Upper lobe of left lung (tissue), 6 donors: ENCODE measurements at places on chromosomes 7 and 10. TPM values are rescaled to one million over a fixed set of nuclear protein-coding genes. Genes with fewer than 3 reads are reported as not detected.

GRCh38 chr7:103307503-103308231 lies 10.4 kb downstream of the PMPCB start:
- H3K4me3 ChIP-seq, result no peak overlapping the region
- no peaks in the 10 kb centered on the region for H3K4me1 ChIP-seq
- no peak overlapping the region for H3K27ac ChIP-seq
- H3K27me3 ChIP-seq, result no peaks in the 10 kb centered on the region
- DNase-seq, result no peak

SEC23IP gene
- 13.4 TPM for total RNA-seq

DNA sequence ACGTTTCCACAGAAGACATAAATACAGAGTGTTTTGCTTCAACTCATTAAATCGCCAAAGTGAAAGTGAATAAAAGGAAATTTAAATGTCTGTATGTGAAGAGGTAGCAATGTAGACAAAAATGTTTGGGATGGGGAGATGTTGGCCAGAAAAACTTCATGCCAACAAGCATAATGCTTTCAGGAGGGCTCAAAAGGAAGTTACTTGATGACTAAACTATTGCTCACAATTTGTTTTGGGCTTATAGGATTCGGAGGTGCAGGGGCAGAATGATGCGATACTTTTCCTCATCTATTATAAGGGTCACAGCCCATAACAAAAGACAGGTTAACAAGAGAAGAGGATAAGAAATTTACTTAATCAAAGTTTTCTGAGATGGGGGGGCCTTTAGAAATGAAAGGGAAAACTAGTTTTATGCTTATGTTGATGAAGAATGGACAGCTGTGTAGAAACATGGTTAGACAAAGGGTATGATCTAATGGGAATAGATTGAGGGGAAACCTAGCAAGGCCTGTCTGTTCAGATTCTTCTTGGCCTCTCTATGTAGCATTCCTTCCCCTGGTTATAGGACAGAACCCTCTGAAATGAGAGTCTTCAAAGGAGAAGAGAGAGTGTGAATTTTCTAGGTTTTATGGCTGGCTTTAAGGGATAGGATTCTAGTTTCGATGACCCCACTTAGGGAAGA lies 898.6 kb downstream of the LRMDA start:
- H3K27me3 ChIP-seq, result no peaks in the 10 kb centered on the region
- no peak overlapping the region for H3K27ac ChIP-seq
- H3K4me1 ChIP-seq, result no peaks in the 10 kb centered on the region
- no peaks in the 10 kb centered on the region for H3K36me3 ChIP-seq
- no peak for DNase-seq

DNA sequence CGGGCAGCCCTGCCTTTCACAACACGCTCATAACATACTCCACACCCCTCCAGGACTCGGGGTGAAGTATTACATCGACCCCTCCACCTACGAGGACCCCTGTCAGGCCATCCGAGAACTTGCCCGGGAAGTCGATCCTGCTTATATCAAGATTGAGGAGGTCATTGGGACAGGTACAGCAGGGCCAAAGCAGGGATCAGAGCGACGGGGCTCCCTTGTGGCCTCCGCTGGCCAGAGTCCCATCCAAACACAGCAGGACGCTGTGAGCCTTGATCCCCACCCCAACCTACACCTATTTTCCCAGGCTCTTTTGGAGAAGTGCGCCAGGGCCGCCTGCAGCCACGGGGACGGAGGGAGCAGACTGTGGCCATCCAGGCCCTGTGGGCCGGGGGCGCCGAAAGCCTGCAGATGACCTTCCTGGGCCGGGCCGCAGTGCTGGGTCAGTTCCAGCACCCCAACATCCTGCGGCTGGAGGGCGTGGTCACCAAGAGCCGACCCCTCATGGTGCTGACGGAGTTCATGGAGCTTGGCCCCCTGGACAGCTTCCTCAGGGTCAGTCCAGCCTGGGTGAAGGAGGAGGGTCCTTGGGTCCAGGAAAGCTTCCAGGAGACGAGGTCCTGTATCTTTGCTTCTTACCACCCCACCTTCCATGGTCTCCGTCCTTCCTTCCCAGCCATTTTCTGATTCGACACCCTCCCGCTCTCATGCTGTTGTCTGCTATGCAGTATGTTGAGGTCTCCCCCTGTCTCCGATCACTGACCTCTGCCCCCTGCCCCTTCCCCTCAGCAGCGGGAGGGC lies 13.5 kb downstream of the EPHB6 start:
- H3K36me3 ChIP-seq, result no peaks in the 10 kb centered on the region
- no peaks in the 10 kb centered on the region for H3K4me1 ChIP-seq
- no peaks in the 10 kb centered on the region for H3K27me3 ChIP-seq
- H3K27ac ChIP-seq, result no peak overlapping the region
- peak; percentile 83 for DNase-seq
- no peak overlapping the region for H3K4me3 ChIP-seq

SPDYE11 gene
- total RNA-seq, result not detected

- H3K36me3 ChIP-seq, result no peaks in the 10 kb centered on the region
- no peak overlapping the region for H3K4me3 ChIP-seq
- H3K4me1 ChIP-seq, result no peaks in the 10 kb centered on the region
- no peak overlapping the region for H3K27ac ChIP-seq
Observed at GRCh38 chr10:94018107-94018506, 24.4 kb downstream of the PLCE1 start.

DNA sequence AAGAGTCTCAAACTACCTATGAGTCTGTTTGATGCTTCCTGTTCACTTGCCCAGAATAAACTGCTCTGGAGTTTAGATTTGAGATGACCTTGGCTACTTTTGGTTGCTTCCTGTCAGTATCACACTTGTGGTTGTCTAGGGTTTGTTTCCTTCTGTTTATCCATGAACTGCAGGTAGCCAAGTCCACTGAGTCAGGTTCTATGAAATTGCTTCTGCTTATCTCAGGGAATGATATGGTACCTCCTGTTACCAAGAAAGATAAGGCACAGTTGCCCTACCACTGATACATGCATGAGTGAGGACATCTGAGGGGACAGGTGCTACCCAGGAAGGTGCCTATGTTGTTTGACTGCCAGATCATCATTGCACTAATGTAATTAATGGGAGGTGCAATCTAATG lies 15.8 kb upstream of the EEPD1 start:
- no peaks in the 10 kb centered on the region for H3K36me3 ChIP-seq
- H3K27ac ChIP-seq, result no peak overlapping the region
- DNase-seq, result no peak

DNA sequence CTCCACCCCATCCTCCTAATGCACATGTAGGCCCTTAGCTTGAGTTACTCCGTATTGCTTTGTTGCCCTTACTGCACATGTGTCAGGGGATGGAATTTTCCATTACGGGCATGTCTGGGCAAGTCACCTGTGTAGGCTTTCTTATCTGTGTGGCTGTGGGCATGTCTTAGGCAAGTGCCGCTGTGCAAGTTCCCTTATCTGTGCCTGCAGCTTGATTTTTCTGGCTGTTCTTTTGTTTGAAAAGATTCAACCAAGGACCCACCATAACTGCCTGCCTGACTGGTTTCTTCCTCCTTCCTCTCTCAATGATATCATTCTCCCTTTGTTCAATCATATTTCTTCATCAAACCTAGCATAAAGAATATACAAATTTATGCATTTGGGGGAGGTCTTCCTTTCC lies 88.5 kb downstream of the AKR1D1 start:
- no peaks in the 10 kb centered on the region for H3K36me3 ChIP-seq
- H3K4me3 ChIP-seq, result no peak overlapping the region
- no peaks in the 10 kb centered on the region for H3K4me1 ChIP-seq

DNA sequence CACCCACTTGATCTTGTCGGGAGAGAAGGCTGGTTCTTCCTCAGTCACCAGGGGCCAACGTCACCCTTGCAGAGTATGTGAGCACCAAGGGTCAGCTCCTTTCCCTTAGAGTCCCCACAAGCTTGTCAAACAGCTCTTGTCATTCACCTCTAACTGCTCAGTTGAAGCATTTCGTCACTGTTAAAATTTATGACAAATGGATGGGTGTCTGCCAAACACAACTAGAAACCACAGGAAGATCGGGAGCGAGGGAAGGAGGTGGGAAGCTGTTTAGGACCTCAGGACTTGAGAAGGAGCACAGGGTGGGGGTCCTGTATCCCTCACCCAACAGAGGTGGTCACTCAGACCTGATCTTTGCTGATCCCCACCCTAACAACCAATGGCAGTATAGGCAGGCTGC lies 373.3 kb upstream of the IGFBP3 start:
- DNase-seq, result no peak
- H3K4me3 ChIP-seq, result no peak overlapping the region
- no peaks in the 10 kb centered on the region for H3K36me3 ChIP-seq
- no peaks in the 10 kb centered on the region for H3K27me3 ChIP-seq
- no peaks in the 10 kb centered on the region for H3K4me1 ChIP-seq

GRCh38 chr7:67696878-67697277 lies 700.2 kb downstream of the TYW1 start:
- H3K4me3 ChIP-seq, result no peak overlapping the region
- DNase-seq, result no peak
- H3K27me3 ChIP-seq, result no peaks in the 10 kb centered on the region
- H3K27ac ChIP-seq, result no peak overlapping the region

LRRC61 gene
- total RNA-seq, result 17.2 TPM

GRCh38 chr10:43471935-43472720 lies 35.2 kb downstream of the ZNF487 start:
- no peaks in the 10 kb centered on the region for H3K36me3 ChIP-seq
- DNase-seq, result no peak
- no peak overlapping the region for H3K4me3 ChIP-seq
- no peaks in the 10 kb centered on the region for H3K4me1 ChIP-seq
- no peaks in the 10 kb centered on the region for H3K27me3 ChIP-seq

SFTPD gene
- total RNA-seq, result 906 TPM

DNA sequence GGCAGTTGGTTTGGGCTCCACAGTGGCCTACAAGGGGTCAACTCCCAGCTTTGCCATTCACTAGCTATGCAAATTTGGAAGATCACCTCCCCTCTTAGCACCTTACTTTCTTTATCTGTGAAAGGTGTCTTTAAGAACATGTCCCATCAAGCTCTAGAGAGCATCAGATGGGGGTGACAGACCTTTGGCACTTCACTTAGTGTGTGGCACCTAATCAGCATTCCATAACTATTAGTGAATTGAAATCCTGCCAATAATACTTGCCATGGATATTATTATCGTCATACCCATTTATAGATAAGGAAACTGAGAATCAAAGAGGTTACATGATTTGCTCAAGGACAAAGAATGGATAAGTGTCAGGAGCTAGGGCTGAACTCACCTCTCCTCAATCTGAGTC lies 51.9 kb downstream of the PLPP4 start:
- no peak overlapping the region for H3K27ac ChIP-seq
- no peaks in the 10 kb centered on the region for H3K4me1 ChIP-seq
- H3K4me3 ChIP-seq, result no peak overlapping the region
- H3K36me3 ChIP-seq, result no peaks in the 10 kb centered on the region
- no peaks in the 10 kb centered on the region for H3K27me3 ChIP-seq

DNA sequence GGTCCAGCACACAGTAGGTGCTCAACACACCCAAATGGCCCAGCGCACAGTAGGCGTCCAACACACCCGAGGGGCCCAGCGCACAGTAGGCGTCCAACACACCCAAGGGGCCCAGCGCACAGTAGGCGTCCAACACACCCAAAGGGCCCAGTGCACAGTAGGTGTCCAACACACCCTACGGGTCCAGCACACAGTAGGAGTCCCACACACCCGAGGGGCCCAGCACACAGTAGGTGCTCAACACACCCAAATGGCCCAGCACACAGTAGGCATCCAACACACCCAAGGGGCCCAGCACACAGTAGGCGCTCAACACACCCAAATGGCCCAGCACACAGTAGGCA lies 80.8 kb downstream of the FOXL3 start:
- H3K27me3 ChIP-seq, result no peaks in the 10 kb centered on the region
- H3K4me1 ChIP-seq, result peaks cover 7% of the 10 kb centered on the region
- DNase-seq, result no peak
- H3K36me3 ChIP-seq, result no peaks in the 10 kb centered on the region
- no peak overlapping the region for H3K4me3 ChIP-seq

DNA sequence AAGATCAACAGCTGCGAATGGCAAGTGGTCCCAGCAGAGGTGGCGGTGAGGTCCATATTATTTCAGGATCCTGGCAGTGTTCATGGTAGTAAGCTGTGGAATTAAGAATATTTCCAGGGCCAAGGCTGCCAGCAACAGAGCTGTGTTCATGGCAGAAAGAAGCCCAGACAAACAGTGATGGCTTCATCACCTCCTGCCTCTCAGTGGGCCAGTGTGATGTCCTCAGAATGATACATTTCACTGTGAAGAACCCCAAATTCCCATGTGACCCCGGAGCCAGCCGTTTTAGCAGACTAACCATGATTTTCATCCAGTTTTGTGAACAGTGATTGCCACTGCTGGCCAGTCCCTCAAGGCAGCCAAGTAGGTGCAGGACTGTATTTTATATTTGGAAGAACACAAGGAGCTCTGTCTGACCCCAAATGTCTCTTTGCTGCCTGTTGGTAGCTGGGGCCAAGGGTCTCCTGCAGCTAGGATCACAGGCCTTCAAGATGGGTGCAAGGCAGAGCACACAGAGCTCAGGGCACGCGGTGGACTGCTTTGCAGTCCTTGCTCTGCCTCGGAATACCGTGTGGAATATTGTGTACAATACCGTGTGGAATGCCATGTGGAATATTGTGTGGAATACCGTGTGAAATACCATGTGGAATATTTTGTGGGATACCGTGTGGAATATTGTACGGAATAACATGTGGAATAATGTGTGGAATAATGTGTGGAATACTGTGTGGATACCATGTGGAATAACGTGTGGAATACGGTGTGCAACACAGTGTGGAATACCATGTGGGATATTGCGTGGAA lies 132.3 kb upstream of the CHST15 start:
- H3K36me3 ChIP-seq, result no peaks in the 10 kb centered on the region
- H3K4me1 ChIP-seq, result peaks cover 10% of the 10 kb centered on the region
- no peak for DNase-seq
- H3K27ac ChIP-seq, result no peak overlapping the region
- no peaks in the 10 kb centered on the region for H3K27me3 ChIP-seq

DNA sequence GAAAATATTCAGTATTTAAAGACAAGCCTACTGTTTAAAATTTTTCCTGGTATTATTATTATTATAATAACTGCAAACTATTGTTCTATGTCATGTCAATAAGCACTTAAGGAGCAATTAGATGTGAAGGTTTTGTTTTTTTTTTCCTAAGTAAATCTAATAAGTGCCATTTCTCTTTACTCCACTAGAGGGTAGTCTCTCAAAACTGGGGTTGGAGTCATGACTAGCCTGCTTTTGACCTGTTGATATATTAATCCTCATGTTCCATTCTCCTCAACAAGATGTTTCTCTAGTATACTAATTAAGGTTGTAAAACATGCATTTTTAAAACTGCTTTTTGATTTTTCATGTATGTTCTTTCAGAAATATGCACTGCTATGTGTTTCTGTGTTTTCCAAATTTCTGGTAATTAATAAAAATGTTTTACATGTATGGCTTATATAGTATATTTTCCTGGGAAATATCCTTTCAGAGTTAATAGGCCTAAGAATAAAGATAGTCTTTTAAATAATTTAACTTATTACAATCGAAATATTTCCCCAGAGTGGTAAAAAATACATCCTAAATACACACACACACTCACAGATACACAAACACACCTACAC lies 1.0 kb upstream of the LRRN3 start:
- no peak overlapping the region for H3K4me3 ChIP-seq
- DNase-seq, result no peak
- no peak overlapping the region for H3K27ac ChIP-seq
- no peaks in the 10 kb centered on the region for H3K4me1 ChIP-seq

DNA sequence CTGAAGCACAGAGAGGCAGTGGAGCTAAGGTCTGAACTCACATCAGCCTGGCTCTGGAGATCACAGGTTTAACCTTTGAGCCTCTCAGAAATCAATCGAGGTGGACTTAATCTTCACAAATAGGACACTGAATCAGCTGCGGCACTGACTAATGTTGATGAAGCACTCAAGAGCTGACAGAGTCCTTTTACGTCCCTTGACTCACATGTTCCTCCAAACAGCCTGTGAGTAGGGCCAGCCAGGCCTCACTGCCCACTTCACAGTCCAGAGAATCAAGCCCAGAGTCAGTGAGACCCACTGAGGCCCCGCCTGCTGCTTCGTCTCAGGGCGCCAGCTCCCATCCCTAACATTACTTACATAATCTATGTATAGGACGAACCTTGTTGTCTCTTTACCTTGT lies 63.1 kb downstream of the TNS3 start:
- H3K27ac ChIP-seq, result peak overlapping the region; percentile 61
- H3K4me1 ChIP-seq, result peaks cover 23% of the 10 kb centered on the region
- no peaks in the 10 kb centered on the region for H3K27me3 ChIP-seq
